Thyroid gland (tissue), 4 donors: ENCODE measurements at places on chromosomes 7 and 10. TPM values are rescaled to one million over a fixed set of nuclear protein-coding genes. Genes with fewer than 3 reads are reported as not detected.

DNA sequence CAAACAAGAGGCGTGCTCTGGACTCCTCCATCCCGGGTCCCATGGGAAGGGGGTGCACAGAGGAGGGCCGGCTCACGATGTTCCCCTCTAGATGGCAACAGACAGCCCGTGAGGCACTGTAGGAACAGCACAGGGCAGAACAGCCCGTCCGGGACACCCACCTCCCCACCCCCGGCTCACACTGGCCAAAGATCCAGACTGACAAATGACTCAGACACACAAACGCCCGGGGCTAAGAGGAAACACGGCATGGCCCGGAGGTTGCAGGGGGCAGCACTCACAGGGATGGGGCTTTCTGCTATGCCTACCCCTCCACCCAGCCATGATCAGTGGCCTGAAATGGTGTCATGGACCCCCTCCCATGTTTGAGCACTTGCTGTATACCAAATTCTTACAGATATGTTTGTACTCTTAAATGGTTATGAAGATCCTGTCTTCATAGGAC, 4.9 kb upstream of the ELN start:
- H3K27me3 ChIP-seq, result no peaks in the 10 kb centered on the region
- no peaks in the 10 kb centered on the region for H3K36me3 ChIP-seq
- peaks cover 28% of the 10 kb centered on the region for H3K4me1 ChIP-seq
- H3K4me3 ChIP-seq, result no peak overlapping the region
- no peak overlapping the region for H3K27ac ChIP-seq

- no peak overlapping the region for H3K27ac ChIP-seq
- no peak for DNase-seq
- no peak overlapping the region for H3K4me3 ChIP-seq
- no peaks in the 10 kb centered on the region for H3K27me3 ChIP-seq
- no peaks in the 10 kb centered on the region for H3K36me3 ChIP-seq
Observed at GRCh38 chr7:76191783-76192240, 9.9 kb upstream of the SRRM3 start.

- no peak overlapping the region for H3K4me3 ChIP-seq
- H3K36me3 ChIP-seq, result no peaks in the 10 kb centered on the region
- no peaks in the 10 kb centered on the region for H3K27me3 ChIP-seq
- no peak overlapping the region for H3K27ac ChIP-seq
Observed at GRCh38 chr7:11192506-11192905, 218.8 kb downstream of the PHF14 start.

- no peak overlapping the region for H3K27ac ChIP-seq
- DNase-seq, result no peak
- no peak overlapping the region for H3K4me3 ChIP-seq
- H3K27me3 ChIP-seq, result no peaks in the 10 kb centered on the region
- H3K4me1 ChIP-seq, result no peaks in the 10 kb centered on the region
Observed at GRCh38 chr7:34160261-34160752, 255.0 kb downstream of the BMPER start.

TEX36 gene
- not detected for total RNA-seq

TET1 gene
- total RNA-seq, result 7.4 TPM

MUC12 gene
- not detected for total RNA-seq

DNA sequence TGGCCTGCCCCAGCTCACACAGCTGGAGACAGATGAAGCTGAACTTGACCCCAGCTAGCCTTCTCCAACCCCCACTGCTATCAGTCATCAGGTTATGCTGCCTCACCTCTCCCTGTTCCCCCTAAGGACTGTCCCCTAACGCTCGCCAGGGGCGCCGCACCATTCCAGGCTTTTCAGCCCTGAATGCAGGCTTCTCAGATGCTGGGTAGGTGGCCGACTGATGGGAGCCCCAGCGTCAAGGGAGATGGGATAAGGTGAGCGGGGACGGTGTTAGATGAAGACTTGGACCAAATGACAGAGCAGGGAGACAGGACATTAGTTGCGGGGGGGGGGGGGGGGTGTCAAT, 15.8 kb upstream of the OPALIN start:
- H3K27me3 ChIP-seq, result no peaks in the 10 kb centered on the region
- no peak overlapping the region for H3K27ac ChIP-seq
- no peaks in the 10 kb centered on the region for H3K4me1 ChIP-seq
- DNase-seq, result no peak
- no peak overlapping the region for H3K4me3 ChIP-seq

FAM25A gene
- total RNA-seq, result not detected

GRCh38 chr10:5843686-5844344, 30.6 kb upstream of the GDI2 start:
- H3K4me1 ChIP-seq, result no peaks in the 10 kb centered on the region
- H3K27me3 ChIP-seq, result no peaks in the 10 kb centered on the region
- no peak overlapping the region for H3K27ac ChIP-seq
- no peak overlapping the region for H3K4me3 ChIP-seq
- H3K36me3 ChIP-seq, result no peaks in the 10 kb centered on the region
- no peak for DNase-seq

GRCh38 chr7:134450294-134451000, 8.5 kb downstream of the AKR1B1 start:
- H3K36me3 ChIP-seq, result peaks cover 45% of the 10 kb centered on the region
- no peaks in the 10 kb centered on the region for H3K27me3 ChIP-seq
- no peak overlapping the region for H3K27ac ChIP-seq
- H3K4me3 ChIP-seq, result no peak overlapping the region
- peaks cover 33% of the 10 kb centered on the region for H3K4me1 ChIP-seq
